ENCODE measurements at places on chromosomes 11 and 22.

DNA sequence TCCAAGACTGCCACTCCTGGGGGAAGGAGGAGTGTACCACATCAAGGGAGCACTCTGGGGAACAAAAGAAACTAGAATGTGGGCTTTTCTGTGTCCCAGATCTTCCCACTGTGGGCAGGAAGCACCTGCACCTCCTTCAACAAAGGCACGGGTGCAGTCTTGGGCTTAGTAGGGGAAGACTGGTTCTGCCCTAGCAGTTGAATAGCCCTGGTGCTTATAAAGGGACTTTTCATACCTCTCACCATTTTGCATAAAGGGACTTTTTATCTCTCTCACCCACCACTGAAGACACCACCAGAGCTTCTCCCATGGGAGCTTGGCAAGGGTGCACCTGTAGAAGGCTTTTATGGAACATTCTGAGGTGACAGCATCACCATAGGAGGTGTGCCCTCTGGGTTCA, 65.8 kb upstream of the MS4A8 start:
- no peak for DNase-seq

GRCh38 chr22:42300259-42301076, 30.0 kb upstream of the TCF20 start:
- no peak for DNase-seq

- DNase-seq, result no peak
Measured at GRCh38 chr11:74693531-74693930, 37.7 kb downstream of the CHRDL2 start.

- DNase-seq, result no peak
Measured at GRCh38 chr11:128232588-128232987, 354.8 kb downstream of the ETS1 start.

DNA sequence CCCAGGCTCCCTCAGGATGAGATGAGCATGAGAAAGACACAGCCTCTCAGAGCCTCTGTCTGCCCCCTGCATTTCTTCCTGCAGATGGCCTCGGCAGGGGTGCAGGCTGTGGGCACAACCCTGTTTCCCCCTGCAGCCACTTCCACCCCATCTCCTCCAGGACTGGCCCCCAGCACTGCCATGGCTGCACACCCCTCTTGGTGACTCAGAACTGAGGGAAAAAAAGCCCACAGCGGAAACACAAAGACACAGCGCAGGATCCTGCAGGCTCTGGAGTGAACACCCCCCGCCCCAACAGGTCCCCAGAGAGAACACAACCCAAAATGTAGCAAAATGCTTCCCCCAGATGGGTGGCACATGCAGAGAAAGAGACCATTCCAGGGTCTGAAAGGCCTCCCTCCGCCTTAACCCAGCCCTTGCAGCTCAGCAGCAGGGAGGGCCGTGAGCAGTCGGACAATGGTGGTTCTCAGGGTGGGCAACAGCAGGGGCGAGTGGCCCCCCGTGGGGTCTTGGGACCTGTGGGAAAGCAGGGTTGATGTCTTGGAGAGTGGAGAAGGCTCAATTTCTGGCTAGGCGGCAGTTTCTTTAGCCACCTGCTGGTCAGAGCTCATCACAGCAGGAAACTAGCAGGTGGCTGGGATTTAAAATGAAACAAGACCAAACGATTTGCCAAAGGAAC, 8.0 kb downstream of the TUBGCP6 start:
- no peak for DNase-seq

GRCh38 chr11:130070109-130070845, 583 bp downstream of the APLP2 start:
- DNase-seq, result peak; percentile 33

DNA sequence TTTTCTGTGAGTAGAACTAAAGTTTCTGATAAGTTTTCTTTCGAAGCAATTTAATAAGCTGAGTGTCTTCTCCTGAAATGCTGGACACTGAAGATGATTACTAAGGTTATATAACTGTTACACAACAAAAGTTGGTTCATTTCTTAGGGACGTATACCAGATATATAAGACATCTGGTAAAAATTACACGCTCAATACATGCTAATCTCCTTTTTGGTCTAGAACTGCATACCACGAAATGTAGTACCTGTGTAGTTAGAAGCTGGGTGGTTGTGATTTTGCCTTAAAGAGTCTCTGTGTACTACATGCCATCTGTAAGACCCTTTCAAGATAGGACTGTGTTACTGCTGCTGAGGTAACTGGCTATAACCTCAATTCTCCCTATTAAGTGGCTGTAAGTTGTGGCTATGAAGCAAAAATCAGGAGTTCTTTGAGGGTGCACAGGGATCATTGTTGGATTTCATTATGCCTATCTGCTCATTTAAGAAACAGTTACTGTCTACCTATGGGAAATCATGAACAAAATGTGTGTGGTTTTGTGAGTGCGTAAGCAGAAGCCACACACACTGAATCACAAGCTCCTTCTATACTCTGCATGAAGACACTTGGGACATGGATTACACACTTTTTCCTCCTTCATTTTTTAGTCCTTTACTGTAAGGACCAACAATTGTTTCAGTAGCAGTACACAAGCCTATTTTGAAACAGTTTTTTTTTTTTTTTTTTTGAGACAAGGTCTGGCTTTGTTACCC, 195.9 kb downstream of the SWAP70 start:
- no peak for DNase-seq

DNA sequence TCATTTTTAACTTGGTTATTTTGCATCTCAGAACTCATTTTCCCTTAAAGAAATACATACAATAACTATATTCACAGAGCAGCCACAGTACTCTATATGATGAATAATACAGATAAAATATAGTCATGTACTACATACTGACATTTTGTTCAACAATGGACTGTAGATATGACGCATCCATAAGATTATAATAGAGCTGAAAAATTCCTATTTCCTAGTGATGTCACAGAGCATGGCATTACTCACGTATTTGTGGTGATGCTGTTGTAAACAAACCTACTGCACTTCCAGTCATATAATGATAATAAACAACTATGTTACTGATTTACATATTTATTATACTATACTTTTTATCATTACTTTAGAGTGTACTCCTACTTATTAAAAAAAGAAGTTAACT, 38.7 kb downstream of the NARS2 start:
- no peak for DNase-seq

DNA sequence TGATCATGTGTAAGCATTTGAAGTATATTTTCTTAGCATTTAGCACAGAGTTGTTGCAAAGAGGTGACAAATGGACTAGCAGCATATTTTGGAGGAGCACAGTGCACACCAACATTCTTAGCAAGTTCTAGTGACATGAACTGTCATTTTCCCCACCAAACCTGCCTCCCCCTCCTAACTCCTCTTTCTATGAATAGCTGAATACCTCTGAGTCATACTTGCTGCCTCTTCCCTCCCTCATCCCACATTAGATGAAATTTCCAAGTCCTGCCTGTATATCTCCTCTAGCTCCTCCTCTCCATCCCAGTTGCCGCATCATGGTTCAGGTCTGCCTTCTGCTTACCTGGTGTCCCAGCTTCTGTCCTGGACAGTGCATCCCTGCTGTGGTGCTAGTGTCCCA, 7.2 kb downstream of the OSBP2 start:
- no peak for DNase-seq

DNA sequence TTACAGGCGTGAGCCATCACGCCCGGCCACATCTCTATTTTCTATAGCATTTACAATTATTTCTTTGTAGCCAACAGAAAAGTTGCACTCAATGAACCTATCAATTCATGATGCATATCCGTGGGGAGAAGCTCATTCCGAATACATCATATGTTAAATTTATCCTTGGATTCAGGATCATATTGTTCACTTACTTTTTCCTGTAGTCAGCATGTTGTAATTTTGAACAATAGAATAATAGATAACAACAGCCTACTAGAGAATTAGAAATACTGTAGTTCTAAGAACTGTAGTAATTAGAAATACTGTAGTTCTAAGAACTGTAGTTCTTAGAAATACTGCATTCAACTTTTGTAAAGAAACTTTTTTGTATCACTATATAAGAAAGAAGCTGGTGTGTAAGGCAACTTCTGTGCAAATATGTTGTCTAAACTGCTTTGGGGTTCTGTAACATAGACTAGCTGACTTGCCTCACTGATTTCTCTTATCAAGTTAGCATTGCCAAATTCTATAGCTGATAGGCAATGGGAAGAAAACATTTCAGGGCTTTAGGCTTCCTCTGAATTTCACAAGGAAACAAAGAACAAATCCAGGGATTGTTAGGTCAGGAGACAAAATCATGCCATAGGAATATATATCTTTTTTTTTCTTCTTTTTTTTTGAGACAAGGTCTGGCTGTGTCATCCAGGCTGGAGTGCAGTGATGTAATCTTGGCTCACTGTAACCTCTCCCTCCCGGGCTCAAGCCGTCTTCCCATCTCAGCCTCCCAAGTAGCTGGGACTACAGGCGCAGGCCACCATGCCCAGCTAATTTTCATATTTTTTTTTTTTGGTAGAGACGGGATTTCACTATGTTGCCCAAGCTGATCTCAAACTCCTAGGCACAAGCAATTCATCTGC, 91.9 kb downstream of the CSTPP1 start:
- no peak for DNase-seq

DNA sequence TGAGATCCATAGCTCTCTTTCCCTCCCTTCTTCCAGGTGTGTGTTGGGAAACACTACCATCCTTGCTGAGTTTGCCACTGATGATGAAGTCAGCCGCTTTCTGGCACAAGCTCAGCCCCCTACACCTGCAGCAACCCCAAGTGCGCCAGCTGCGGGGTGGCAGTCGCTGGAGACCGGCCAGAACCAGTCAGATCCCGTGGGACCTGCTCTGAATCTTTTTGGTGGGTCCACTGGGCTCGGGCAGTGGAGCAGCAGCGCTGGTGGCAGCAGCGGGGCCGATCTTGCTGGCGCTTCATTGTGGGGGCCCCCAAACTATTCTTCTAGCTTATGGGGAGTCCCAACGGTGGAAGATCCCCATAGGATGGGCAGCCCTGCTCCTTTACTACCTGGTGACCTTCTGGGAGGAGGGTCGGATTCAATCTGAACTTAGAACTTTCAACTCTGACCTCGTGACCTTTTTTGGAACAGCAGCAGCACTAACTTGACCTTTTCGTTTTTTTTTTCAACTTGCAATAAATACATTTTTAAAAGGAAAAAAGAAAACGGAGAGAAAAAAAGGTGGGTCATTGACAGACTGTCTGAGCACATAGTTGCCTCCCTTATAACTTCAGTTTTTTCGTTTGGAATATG, 23.4 kb upstream of the ADSL start:
- DNase-seq, result no peak

GRCh38 chr22:32623943-32624342, 149.3 kb downstream of the FBXO7 start:
- DNase-seq, result no peak

GRCh38 chr11:3826721-3827120, 14.0 kb downstream of the RHOG start:
- DNase-seq, result peak; percentile 96

DNA sequence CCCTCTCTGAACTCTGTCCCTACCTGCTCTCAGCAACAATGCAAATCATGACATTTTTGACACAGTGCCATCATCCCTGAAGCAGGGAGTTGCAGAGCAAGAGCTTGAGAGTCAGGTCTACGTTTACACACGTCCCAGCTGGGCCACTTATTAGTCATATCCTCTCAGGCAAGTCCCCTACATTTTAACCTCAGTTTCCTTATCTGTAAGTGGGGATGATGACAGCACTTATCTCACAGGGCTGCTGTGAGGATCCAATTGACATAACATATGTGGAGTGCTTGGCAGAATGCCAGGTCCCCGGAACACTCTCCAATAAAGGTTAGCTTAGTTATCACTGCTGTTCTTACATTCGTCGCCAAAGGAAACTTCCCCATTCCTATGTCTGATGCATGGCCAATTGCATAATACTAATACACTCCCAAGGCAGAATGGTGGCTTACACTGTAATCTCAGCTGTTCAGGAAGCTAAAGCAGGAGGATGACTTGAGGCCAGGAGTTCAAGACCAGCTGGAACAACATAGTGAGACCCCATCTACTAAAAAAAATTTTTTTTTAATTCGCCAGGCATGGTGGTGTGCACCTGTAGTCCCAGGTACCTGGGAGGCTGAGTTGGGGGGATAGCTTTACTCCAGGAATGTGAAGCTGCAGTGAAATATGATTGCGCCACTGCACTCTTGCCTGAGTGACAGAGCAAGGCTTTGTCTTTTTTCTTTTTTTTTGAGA, 16.6 kb downstream of the ASCC2 start:
- no peak for DNase-seq

DNA sequence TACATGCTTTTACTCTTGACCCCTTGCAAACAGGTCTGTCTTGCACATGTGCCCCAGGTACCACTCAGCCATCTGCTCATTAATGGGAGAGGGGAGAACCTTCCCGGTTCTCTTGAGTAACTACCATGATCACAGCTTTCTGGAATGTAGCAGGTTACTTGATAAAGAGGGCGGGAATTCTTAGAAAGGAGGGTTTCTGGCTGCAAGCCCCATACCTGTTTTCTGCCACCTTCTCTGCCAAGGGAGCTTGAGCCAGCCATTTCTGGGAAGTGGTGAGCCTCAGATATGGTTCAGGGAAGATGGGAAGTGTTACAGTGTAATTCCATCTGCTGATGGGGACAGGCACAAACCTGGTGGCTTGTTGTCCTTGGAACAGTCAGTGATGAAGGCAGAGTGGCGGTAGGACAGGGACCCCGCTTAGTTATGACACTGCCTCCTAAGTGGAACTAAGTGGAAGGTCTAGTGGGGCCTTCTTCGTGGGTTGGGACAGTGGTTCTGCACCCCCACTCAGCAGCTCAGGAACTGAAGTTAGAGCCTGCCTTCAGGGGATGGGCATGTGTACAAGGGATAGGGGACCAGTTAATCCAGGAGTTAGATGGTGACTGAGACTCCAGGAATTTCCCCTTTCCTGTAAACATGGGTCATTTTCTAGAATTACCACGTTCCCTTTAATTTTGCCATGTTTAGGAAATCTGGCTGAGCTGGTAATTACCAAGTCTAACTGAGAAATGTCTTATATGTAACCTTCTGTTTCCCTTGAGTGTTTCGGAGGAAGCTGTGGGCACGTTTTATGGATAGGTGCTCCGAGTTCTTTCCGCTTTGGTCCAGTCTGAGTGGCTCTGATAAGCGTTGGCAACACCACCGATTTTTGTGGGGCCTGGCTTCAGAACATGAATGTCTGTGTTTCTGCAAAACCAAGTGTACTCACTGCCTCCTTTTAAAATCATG, 35.3 kb downstream of the BCR start:
- no peak for DNase-seq

- no peak for DNase-seq
Measured at GRCh38 chr22:36404446-36404845, 16.7 kb upstream of the MYH9 start.

DNA sequence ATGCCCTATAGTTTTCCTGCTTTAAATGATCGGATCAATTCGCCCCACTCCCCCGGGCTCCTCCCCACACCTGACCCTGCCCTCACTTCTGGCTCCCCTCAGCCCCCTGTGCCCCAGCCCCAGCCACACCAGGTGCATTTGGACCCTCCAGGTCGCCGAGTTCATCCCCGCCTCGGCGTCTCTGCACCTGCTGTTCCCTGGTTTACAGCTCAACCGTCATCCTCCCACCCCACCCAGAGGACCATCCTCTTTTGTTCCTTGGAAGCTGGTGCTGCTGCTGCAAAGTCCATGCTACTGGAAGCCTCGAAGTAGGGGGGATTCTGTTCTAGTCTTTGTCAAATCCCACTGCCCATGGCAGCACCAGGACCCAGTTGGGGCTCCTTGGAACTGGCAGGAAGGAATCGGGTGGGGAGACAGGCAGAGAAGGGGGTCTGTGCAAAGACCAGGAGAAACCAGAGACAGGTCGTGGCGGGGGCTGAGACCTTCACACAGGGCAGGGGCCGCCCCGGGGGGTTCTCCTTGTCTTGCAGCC, 4.5 kb upstream of the MUC5B start:
- DNase-seq, result no peak
